Nephron progenitor cell (in vitro differentiated cells): ENCODE measurements at places on chromosomes 7 and 10.

DNA sequence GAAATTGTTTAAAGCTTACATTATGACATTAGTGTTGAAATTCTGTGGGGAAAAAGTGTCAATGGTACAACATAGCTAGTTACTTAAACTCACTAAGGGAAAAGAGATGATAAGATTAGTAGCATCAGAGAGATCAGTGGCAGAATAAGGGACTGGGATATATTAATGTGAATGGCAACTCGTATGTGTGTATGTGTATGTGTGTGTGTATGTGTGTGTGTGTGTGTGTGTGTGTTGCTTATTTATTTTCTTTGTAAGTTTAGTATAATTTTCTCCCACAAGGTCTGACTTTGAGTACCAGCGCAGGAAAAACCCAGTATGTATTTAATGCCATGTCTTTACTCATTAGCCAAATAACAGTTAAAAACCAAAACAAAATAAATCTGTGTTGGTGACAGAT is 256.1 kb downstream of the ARHGAP21 start:
- no peak for DNase-seq

- no peak for DNase-seq
Observed at GRCh38 chr10:130022511-130023299, 58.6 kb upstream of the EBF3 start.

DNA sequence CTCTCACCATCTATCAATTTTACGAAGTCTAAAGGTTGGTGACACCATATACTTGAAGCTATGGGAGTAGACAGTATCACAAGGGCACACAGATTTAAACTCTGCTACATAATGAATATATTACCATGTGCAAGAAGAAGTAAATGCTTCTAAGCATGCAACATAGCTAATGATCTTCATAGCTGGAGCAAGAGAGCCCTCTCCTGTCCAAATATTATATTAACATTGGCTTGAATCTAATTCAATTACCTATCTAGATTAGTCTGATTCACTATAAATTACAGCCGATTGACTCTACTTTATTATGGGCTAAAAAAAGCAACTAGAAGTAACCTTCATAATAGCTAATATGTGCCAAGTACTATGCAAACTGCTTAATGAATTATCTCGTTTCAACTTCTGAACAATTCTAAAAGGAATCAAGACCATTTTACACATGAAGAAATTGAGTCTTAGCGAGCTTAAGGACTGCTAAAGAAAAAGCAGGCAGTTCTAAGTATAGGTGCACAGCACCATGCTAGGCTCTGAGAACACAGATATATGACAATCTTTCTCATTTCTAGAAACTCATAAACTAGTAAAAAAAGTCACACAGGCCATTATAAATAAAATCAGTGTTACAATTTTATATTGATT is 21.9 kb downstream of the FRA10AC1 start:
- no peak for DNase-seq

GRCh38 chr10:104321226-104321625 is 17.0 kb downstream of the ITPRIP start:
- no peak for DNase-seq

DNA sequence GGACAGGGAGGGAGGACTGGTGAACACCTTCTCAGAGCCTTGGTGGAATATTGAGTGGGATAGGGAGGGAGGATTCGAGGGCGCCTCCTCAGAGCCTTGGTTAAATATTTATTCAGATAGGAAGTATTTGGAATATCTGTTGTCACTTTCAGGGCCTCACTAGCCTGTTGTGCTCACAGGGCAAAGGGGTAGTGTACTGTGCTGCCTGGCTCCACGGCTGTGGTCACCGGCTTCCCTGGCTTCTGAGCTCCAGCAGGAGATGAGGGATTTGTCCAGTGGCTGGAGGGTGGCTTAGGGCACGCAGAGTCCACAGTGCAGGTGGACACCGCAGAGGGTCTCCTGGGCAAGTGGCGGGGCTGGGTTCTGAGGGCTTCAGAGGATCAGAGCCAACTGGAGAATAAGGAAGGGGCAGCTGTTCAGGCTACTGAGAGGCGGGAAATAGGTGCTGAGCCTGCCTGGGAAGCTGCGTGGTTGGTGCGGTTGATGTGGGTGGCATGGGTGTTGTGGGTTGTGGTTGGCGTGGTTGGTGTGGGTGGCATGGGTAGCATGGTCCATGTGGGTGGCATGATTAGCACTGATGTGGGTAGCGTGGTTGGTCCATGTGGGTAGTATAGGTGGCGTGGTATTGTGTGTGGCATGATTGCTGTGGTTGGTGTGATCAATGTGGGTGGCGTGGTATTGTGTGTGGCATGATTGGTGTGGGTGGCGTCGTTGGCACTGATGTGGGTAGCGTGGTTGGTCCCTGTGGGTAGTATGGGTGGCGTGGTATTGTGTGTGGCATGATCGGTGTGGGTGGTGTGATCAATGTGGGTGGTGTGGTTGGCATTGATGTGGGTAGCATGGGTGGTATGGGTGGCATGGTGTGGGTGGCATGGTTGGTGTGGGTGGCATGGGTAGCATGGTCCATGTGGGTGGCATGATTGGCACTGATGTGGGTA is 16.7 kb downstream of the INPP5A start:
- DNase-seq, result no peak

- no peak for DNase-seq
Observed at GRCh38 chr10:110781139-110781538, 90.6 kb upstream of the PDCD4 start.

DNA sequence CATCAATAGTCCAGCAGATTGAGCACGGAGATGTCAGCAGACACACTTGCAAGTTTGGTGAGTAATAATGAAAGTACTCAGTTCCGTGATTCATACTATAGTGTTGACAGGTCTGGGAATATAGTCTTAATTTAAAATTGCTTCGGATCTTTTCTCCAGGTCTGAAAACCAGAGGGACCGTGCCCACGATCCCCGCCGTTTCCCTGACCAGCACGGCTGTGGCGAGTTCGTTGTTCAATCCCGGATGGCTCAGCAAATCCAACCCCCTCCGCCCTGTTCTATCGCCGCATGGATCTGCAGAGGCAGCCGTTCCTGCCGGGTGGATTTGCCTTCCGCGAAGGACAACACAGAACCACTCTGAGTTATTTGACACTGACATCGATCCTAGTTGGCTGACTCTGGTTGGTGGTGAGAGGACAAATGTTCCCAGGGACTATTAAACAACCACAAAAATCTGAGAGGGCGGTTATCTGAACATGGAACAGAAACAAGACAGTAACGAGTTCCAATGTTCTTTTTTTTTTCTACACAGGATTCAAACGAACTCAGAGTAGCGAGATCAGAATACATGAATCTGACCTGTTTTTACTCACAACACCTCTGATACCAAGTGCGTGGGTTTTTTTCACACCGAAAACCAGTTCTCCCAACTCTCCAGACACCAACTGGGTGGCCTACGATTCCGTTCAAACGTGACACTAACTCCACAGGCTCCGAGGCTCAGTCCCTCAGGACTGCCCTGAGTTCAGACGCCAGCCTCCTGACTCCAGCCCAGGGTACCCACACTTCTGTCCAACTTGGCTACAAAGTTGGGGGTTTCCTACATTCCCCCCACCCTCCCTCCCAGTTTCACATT is 52.7 kb downstream of the RBM17 start:
- no peak for DNase-seq

GRCh38 chr7:19665399-19666008 is 43.3 kb downstream of the POLR1F start:
- DNase-seq, result no peak

DNA sequence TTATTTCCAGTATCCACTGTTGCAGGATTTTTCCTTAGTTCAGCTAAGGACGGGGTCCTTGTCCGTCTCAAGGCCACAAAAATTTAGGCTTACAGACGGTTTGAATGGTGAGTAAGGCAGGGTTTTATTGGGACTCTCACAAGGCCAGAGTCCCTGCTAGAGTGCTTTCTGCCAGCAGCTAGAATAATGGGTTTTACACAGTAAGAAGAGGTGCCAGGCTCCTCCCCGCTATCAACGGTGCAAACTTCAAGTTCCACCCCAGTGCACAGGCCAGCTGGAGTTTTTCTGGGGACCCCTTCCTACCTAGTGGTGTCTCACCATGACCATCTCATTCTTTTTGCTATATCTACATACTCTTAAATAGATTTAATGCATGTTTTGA is 198.5 kb upstream of the KCTD7 start:
- no peak for DNase-seq

DNA sequence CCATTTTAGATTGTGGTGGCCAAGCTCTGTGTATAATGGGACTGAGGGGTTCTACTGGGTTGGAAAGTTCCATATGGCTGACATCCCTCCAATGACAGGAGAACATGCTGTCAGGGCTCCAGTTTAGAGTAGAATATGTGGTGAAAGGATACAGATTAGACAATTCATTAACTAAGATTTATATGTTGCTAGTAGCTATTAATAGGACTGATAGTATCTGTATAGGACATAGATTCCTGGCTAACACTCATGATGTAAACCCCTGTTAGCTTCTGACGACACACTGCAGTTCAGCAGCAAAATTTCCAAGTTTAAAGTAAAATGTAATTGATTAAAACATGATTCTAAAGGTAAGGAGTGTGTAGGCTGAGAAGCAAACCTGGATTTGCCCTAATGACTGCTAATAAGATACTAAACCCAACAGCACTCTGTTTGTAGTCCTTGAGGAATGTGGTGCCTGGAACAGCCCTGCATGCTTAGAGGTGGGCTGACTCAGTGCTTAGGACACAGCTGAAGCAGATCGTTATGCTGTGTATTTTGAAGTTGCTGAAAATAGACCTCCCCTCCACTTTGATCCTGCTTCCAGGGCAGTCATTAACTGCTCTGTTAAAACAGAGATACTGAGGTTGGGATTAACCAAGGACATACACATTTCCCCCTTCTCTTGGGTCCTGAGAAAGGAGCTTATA is 1129.6 kb downstream of the SORCS3 start:
- no peak for DNase-seq

GRCh38 chr10:72694476-72695369 is 2.8 kb downstream of the MCU start:
- DNase-seq, result no peak

GRCh38 chr10:28595613-28596012 is 62.7 kb downstream of the WAC start:
- DNase-seq, result no peak

DNA sequence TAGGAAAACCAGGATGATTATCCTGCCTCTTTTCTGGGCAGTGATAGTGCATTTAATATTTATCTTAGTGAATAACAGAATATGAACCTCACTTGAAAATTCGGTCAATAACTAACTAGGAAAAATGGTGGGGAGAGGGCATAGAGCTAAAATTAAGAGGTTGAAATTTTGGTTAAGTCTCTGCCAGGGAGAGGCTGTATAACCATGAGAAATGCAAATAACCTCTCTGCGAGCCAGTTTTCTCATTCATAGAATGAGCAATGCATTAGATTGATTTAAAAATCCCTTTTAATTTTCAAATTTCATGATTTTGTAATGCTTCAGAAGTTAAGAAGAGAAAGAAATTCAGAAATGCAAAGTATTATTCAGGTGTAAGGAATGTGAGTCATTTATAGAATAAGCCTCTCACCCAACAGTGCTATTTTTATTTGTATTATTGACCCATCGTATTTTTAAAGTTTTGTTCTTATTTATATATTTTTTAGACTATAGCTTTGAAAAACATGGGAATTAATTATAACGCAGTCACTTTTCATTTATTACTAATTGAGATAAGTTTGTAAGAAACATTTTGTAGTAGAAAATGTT is 104.7 kb downstream of the PHF14 start:
- DNase-seq, result no peak
